NCI-H524 treated with DMSO at 0.1 percent for 48 hours (cell line): ENCODE measurements at places on chromosomes 4 and X.

- DNase-seq: no peak
These were observed 101.4 kb upstream of the LINC00632 start for GRCh38 chrX:140608111-140608510.

- DNase-seq: no peak
These were observed 42.1 kb upstream of the C1GALT1C1 start for GRCh38 chrX:120671963-120672362.

GRCh38 chr4:89511776-89512175 is 204.2 kb upstream of the GPRIN3 start:
- DNase-seq: no peak

DNA sequence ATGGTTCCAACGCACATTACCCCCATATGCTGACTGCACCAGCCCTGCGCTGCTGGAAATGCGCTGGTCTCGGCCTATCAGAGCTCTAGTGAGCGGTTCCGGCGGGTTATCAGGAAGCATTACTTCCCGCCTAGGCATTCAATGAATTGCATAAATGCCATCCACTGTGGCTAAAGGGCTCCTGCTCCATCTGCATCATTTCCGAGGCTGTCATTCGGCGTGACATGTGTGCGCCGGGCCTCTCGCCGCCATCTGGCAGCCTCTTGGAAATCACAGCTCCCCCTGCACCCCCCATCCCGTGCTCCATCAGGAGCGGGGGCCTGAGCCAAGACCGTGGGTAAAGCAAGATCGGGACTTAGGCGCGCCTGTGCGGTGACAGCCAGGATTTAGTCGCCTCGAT is 64.4 kb downstream of the SEPSECS start:
- peak; percentile 80 for DNase-seq

DNA sequence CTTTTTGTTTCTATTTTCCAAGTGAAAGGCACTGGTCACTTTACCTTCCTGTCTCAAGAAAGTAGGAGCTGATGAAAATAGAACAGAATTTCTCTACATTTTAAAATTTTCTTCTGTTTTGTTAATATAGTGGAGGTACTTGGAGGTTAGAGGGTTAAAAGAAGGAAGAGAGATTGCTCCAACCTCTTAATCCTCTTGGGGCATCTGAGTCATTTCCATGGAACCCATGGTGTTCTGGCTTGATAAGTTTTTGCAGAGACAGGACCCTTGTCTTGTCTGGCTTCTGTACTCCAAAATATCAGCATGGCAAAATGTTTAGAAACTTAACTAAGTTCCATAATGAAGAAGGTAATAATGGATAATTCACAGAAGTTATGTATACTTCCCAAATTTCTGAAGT is 727.2 kb downstream of the C4orf33 start:
- no peak for DNase-seq

GRCh38 chr4:18440527-18441202 is 419.1 kb upstream of the LCORL start:
- DNase-seq: no peak

DNA sequence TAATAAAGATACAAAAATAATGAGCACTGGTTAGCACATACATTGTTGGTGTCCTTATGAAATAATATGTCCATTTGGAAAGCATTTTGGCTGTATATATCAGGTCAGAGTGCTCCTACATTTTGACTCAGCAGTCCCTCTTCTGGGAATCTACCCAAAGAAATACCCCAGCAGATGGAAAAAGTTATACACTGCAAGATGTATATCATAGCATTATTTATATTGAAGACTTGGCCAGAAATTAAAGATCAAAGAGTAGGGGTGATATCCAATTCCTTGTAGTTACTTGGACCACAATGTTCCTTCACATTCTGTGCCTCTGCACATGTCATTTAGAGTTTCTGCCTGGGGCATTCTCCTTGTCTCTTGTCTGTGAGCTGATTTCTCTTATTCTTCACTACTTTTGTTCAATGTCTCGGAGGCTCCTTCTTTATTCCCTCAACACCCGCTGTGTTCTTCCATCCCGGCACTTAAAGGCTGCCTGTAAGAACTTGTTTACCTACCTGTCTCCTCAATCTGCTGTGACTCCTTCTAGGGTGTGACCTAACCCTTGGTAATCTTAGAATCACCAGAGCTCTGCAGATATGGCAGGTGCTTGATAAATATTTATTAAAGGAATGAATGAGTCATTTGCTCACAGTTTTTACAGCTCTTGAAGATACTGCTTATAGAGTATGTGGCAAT is 3.1 kb upstream of the TSPAN5 start:
- no peak for DNase-seq
